ENCODE measurements at places on chromosomes 3 and 15.
A peak's percentile ranks its signal among the peaks of the same experiment; 100 is the strongest.

GRCh38 chr15:77870195-77871065 is 207.1 kb downstream of the TBC1D2B start:
- no peaks in the 10 kb centered on the region for H3K36me3 ChIP-seq
- H3K27ac ChIP-seq: no peak overlapping the region
- no peaks in the 10 kb centered on the region for H3K27me3 ChIP-seq

DNA sequence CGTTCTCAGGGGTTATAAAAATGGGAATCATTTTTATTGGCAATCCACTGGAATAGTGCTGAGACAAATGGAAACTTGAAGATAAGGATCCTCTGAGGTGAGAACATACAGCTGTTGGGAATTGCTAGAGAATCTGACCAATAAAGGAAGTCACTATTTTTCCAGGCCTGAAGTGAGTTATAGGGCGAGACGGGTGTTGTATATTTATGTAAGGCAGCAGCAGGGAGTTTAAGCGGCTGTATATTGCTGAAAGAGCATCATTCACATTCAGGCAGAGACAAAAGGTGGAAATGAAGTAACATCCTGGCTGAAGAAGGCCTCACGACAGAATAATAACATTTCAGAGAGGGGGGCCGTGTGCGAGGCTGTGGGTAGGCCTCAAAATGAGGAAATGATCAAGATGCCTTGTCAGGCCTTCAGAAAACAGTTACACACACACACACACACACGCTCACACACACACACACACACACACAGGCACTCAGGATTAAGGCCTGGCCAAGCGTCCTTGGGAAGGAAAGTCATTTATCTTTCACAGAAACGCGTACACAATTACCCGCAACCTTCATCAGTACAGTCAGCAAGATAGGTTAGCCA is 964.9 kb upstream of the NR2F2 start:
- no peaks in the 10 kb centered on the region for H3K27me3 ChIP-seq
- DNase-seq: no peak
- no peaks in the 10 kb centered on the region for H3K4me1 ChIP-seq

GRCh38 chr3:27025718-27026117 is 343.5 kb downstream of the NEK10 start:
- no peaks in the 10 kb centered on the region for H3K36me3 ChIP-seq
- no peak overlapping the region for H3K27ac ChIP-seq
- H3K27me3 ChIP-seq: no peaks in the 10 kb centered on the region
- no peaks in the 10 kb centered on the region for H3K4me1 ChIP-seq

- H3K4me1 ChIP-seq: no peaks in the 10 kb centered on the region
- no peak for DNase-seq
- H3K36me3 ChIP-seq: no peaks in the 10 kb centered on the region
- no peak overlapping the region for H3K4me3 ChIP-seq
- no peak overlapping the region for H3K27ac ChIP-seq
Measured at GRCh38 chr15:77781151-77781945, 148.6 kb upstream of the LINGO1 start.

GRCh38 chr3:143188881-143189280 is 69.3 kb downstream of the CHST2 start:
- no peaks in the 10 kb centered on the region for H3K4me1 ChIP-seq
- H3K36me3 ChIP-seq: no peaks in the 10 kb centered on the region
- H3K27ac ChIP-seq: no peak overlapping the region
- H3K4me3 ChIP-seq: no peak overlapping the region
- no peak for DNase-seq

GRCh38 chr3:27392950-27393679 is 23.9 kb upstream of the NEK10 start:
- H3K27ac ChIP-seq: no peak overlapping the region
- H3K4me1 ChIP-seq: no peaks in the 10 kb centered on the region
- DNase-seq: no peak
- peaks cover 51% of the 10 kb centered on the region for H3K36me3 ChIP-seq
- H3K27me3 ChIP-seq: no peaks in the 10 kb centered on the region

DNA sequence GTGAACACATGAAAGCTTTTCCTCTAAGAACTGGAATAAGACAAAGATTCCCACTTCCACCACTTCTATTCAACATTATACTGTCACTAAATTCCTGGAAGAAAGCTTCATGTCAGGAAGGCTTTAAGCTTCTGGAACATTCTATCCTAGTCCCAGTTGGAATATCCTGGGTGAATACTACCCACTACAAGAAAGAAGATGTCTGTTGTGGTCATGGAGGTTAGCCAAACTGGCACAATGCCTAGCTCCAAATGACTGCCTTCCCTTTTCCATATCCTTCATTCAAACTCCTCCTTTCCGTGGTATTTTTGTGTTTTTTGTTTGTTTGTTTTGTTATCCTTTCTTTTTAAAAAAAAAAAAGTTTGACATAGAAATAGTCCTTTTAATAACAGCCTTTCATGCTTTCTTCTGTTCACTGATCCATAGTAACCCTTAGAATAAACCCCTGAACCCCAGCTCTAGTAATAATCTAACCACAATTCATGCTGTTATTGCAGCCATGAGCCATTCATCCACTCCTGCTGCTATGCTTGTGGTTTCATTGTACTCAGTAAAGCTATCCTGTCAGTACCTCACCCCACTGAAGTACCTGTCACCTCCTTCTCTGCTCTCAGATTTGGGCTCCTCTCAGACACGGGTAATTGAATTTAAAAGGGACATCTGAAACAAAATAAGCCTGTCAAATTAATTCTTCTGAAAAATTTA is 447.5 kb downstream of the IGSF11 start:
- no peak overlapping the region for H3K27ac ChIP-seq
- H3K27me3 ChIP-seq: no peaks in the 10 kb centered on the region
- no peaks in the 10 kb centered on the region for H3K36me3 ChIP-seq
- H3K4me3 ChIP-seq: no peak overlapping the region

- peak; percentile 71 for DNase-seq
- peak within 1 kb of the TSS; percentile 60 for H3K4me3 ChIP-seq
- H3K27ac ChIP-seq: peak within 1 kb of the TSS; percentile 84
- H3K36me3 ChIP-seq: no peaks in the 10 kb centered on the region
- no peaks in the 10 kb centered on the region for H3K4me1 ChIP-seq
Measured at GRCh38 chr3:9902372-9903237, at the start of gene IL17RE. Gene IL17RE, plus strand, starts transcription at chr3:9902848. Its CDS starts 85 bp downstream, at chr3:9902933.

DNA sequence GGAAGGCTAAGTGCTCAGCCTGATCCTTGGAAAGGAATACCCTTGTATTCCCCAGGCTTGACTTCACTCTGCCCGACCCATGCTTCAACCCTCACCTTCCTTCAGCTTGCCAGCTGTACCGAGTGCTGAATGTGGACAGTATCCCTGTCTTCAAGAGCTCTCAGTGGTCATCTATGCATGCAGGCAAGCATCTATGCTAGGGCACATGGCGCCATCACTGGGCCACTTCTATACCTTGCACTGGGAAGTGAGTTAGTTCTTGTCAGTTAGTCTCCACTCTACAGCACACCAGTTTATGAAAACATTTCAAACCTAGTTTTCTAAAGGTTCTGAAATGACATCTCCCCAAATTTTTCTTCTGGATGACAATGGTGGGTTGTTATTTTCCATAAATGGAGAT is 82.0 kb upstream of the MYRIP start:
- no peaks in the 10 kb centered on the region for H3K4me1 ChIP-seq
- H3K36me3 ChIP-seq: no peaks in the 10 kb centered on the region
- H3K27me3 ChIP-seq: no peaks in the 10 kb centered on the region
- no peak overlapping the region for H3K4me3 ChIP-seq
- no peak overlapping the region for H3K27ac ChIP-seq
- no peak for DNase-seq

DNA sequence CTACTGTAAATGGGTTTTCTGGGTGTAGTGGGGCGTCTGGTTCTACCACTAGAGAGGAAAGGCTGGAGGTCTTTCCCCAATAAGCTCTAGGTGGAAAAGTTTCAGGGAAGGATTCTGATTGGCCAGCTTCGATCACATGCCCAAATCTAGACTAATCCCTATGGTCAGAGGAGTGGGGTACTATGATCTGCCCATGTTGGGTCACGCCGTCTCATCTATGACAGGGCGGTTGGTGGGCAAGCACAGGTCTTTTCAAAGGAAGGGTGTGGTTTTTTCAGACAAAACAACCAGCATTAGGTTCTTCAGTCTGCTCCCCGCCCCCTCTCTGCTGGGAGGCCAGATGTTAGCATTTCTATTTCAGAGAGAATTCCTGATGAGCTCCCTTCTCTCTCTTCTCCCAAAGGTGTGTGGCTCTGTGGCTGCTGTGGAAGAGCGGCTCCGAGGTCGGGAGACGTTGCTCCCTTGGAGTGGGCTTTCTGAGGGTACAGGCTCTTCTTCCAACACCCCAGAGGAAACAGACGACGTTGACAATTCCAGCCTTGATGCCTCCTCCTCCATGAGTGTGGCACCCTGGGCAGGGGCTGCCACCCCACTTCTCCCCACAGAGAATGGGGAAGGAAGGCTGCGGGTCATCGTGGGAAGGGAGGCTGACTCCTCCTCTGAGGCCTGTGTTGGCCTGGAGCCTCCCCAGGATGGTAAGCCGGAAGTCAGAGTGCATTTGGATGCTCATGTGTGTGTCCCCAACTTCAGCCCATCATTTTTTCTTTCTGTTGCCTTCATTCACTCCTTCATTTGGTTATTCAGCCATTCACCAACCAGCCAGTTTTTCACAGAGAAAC is 9.7 kb upstream of the TATDN2 start:
- no peak overlapping the region for H3K27ac ChIP-seq
- DNase-seq: no peak
- H3K4me3 ChIP-seq: no peak overlapping the region
- H3K36me3 ChIP-seq: peaks cover 79% of the 10 kb centered on the region

GRCh38 chr3:180802837-180803236 is 109.6 kb upstream of the FXR1 start:
- H3K27ac ChIP-seq: no peak overlapping the region
- H3K27me3 ChIP-seq: no peaks in the 10 kb centered on the region
- no peaks in the 10 kb centered on the region for H3K36me3 ChIP-seq
- no peaks in the 10 kb centered on the region for H3K4me1 ChIP-seq
- H3K4me3 ChIP-seq: no peak overlapping the region

DNA sequence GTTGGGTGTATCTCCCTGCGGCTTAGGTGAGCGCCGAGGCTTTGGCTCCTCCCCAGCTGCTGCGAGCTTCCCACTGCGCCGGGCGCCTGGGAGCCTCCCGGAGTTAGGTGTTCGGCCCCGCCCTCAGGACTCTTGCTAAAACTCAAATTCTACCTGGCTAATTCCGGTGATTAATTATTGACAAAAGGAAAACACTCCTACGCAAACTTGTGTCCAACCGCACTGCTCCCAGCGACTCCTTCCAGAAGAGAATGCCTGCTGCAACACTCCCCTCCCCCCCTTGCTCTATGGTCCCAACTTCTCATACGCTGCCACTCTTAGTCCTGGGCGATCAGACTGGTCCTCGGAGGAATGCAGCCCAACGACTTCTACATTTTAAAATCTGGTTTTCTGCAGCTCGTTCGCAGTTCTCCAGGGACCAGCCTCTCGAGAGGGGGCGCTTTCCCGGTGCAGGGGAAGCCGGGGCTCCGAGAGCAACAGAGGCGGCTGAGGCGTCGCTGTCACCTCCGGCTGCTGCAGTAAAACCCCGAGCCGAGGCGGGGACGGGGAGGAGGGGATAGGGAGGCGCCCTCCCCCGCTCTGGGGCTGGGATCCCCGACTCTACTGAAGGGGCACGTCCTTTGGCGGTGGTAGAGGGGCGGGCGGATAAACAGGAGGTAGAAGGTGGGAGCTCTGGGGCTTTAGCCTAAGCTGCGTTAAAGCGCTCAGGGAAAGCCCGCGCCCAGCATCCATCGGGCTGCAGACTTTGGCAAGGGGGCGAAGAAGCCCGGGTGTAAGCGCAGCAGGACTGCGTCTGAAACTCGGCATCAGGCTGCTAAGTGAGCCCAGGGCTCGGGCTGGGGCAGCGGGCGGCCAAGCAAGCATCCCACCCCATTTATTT is at the start of gene SPTSSB:
SPTSSB (minus strand) TSS at position 77 of the 880 bp plus-strand sequence. CDS start 25,194 bp downstream, outside the sequence.
- H3K27ac ChIP-seq: no peak within 1 kb of the TSS
- H3K4me3 ChIP-seq: peak within 1 kb of the TSS; percentile 70
- no peaks in the 10 kb centered on the region for H3K27me3 ChIP-seq
- H3K4me1 ChIP-seq: no peaks in the 10 kb centered on the region
- H3K36me3 ChIP-seq: no peaks in the 10 kb centered on the region

DNA sequence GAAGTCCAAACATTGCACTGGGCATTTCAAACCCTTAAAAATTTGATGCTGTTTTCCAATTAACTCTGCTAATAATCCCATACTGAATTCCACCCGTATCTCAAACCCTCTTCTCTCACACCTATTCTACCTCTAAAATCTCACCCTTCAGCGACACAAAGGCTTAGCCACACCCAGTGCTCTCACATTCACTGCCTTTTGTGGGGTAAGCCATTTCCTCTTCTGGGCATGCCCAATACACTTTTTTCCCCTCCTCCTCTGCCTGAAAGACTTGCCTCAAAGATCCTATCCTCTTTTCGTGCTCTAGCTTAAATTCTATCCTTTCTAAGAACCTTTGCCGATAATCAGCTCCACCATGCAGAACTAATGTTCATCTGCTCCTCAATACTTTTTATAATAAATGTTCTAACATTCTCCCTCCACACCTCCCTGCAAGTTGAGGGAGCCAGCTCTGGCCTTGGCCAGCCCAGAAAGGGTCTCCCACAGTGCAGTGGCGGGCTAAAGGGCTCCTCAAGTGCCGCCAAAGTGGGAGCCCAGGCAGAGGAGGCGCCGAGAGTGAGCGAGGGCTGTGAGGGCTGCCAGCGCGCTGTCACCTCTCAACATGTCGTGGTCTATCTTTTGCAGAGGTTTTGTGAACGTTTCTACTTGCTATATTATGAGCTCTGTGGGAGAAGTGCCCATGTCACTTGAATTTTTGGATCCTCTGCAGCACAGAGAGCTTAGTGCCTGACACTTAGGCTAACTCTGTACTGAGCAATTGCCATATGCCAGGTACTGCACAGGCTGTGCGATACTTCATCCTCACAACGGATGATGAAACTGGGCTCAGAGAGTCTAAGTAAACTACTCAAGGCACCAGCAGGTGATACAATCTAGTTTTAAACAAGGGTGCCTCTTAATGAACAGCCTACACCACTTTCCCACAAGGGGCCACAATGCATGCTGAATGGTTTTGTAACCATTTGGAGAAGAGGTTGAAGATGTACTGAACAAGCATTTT is 53.6 kb upstream of the BCL6 start:
- no peaks in the 10 kb centered on the region for H3K4me1 ChIP-seq
- no peak overlapping the region for H3K27ac ChIP-seq
- no peak for DNase-seq
- no peaks in the 10 kb centered on the region for H3K27me3 ChIP-seq
- no peaks in the 10 kb centered on the region for H3K36me3 ChIP-seq

- peak overlapping the region; percentile 43 for H3K4me3 ChIP-seq
- H3K27ac ChIP-seq: peak overlapping the region; percentile 69
- no peaks in the 10 kb centered on the region for H3K27me3 ChIP-seq
- no peaks in the 10 kb centered on the region for H3K4me1 ChIP-seq
- H3K36me3 ChIP-seq: no peaks in the 10 kb centered on the region
Measured at GRCh38 chr3:148975248-148975647, 16.1 kb upstream of the GYG1 start.

DNA sequence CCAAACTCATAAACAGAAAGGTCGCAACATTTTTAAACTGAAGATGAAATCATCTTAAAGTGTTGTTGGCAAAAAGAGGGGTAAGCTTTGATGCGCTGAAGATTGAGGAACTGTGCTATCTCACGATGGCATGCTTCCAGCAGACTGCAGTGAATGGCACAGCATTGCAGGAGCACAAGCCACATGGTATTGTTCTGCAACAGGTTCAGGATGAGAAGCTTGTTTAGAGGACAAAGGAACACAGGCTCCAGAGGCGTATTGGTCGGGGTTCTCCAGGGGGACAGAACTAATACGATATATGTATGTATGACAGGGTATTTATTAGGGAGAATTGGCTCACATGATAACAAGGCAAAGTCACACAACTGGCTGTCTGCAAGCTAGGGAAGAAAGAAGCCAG is 13.8 kb upstream of the PLD1 start:
- H3K27ac ChIP-seq: no peak overlapping the region
- no peak overlapping the region for H3K4me3 ChIP-seq
- no peak for DNase-seq
- no peaks in the 10 kb centered on the region for H3K4me1 ChIP-seq
- H3K36me3 ChIP-seq: no peaks in the 10 kb centered on the region
- no peaks in the 10 kb centered on the region for H3K27me3 ChIP-seq

Data from ascending aorta (tissue), 2 donors.